Smooth muscle cell of trachea (primary cell): ENCODE measurements at places on chromosomes 4 and X. TPM values are rescaled to one million over a fixed set of nuclear protein-coding genes. Genes with fewer than 3 reads are reported as not detected.

Gene BRS3
- not detected in 2 replicates for total RNA-seq

Gene CT45A5
- not detected in 2 replicates for total RNA-seq

Gene EPGN
- 0.15 and 0.17 TPM in 2 replicates for total RNA-seq

Gene REST
- 26.0 and 34.0 TPM in 2 replicates for total RNA-seq
